Spinal cord (tissue), 10 donors: ENCODE measurements at places on chromosomes 1 and 21. TPM values are rescaled to one million over a fixed set of nuclear protein-coding genes. Genes with fewer than 3 reads are reported as not detected.

GRCh38 chr1:9946315-9946714 lies 3.0 kb downstream of the NMNAT1 start:
- peaks cover 17% of the 10 kb centered on the region for H3K4me1 ChIP-seq
- no peak overlapping the region for H3K27ac ChIP-seq
- H3K27me3 ChIP-seq = no peaks in the 10 kb centered on the region
- no peak for DNase-seq
- H3K4me3 ChIP-seq = no peak overlapping the region

DNA sequence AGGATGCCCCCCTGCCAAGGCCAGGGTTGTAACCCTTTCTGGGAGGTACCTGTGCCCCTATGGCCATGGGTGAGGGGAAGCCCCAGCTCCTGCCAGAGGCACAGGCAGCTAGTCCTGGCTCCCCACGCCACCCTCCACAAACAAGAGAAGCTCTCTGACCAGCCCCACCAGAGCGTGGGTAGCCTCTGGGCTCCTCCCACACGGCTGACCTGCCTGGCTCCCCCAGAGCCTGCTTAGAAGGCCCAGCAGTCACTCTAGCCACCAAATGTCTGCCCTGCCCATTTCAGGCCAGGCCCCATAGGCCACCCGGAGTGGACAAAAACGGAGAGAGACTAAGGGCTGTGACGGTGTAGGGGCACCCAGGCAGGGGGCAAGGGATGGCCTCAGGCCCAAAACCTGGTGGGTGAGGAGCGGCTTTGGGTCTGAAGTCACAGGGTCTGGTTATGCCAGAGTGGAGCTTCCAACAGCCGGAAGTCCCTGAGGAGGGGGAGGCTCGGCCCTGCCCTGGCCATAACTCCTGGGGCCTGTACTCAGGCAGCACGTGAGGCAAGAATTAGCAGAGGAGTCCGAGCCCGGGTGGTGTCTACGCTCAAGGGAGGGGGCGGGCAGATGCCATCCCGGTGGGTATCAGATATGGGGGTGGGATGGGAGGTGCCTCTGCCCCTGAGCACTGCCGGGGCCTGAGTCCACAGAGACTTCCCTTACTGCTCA lies 155.4 kb downstream of the CASZ1 start:
- peaks cover 38% of the 10 kb centered on the region for H3K4me1 ChIP-seq
- H3K27ac ChIP-seq = no peak overlapping the region
- H3K36me3 ChIP-seq = peaks cover 54% of the 10 kb centered on the region
- no peak overlapping the region for H3K4me3 ChIP-seq

The LENEP gene
- total RNA-seq = not detected

DNA sequence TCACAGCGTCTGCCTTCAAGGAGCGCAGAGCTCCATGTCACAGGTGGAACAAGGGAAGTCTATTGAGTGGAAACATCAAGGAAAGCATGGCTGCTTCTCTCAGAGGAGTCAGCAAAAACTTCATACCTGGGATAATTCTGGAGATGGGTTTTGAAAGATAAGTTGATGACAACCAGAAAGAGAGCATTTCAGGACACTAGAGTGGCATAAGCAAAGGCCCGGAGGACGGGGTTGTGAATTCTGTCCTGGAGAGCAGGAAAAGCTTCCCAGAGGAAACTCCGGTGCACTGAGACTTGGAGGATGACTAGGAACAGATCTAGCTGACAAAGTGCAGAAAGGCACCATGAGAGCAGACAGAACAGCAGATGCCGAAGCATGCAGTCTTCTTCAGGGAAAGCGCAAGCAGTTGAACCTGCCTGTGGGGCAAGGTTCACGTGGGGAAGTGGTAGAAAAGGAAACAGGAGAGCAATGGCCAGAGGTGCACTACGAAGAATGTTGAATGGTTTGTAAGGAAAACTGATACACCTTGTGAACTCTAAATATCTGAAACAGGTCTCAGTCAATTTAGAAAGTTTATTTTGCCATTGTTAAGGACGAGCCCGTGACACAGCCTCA lies 222.9 kb downstream of the PLPP3 start:
- no peak for DNase-seq
- no peak overlapping the region for H3K27ac ChIP-seq
- H3K27me3 ChIP-seq = no peaks in the 10 kb centered on the region
- H3K36me3 ChIP-seq = no peaks in the 10 kb centered on the region
- no peaks in the 10 kb centered on the region for H3K4me1 ChIP-seq
- no peak overlapping the region for H3K4me3 ChIP-seq

DNA sequence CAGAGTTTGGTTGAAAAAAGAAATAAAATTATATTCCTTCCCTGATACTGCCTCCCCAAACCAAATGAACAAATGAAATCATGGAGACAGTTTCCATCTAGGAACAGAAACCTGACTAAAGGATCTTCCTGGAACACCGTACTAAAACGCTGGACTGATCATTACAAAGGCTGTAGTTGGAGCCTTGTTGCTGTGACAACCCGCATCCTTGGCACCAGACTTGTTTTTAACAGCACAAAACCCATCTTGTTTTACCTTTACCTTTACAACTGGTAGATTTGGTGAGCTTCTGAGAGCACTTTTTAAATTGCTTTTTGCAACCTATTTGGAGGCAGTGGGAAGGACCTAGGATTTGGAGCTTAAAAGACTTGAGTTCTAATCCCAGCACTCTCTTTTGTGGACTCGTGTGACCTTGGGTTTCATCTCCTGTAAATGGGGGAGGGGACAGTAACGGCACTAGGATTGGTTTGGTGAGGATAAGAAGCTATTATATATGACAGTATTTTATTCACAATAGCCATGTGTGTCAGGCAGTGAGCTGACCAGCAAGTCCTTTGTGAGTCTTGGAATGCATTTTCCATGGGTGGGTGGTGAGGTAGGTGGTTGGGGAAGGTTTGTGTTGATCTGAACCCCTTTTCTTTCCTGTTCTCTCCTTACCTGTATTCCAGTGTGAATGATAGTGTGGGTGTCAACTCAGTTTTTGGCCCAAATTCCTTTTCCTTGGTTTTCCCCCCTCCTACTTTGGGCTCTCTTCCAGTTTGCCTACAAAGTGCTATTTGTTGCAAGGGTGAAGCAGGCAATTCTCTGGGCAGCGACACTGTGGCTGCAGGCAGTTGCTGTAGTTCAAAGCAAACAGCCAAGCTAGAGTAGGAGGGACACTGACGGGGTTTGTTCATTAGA lies 12.6 kb downstream of the LRRC8D start:
- DNase-seq = peak; percentile 66
- H3K27me3 ChIP-seq = no peaks in the 10 kb centered on the region
- peaks cover 25% of the 10 kb centered on the region for H3K4me1 ChIP-seq
- peak overlapping the region; percentile 90 for H3K27ac ChIP-seq
- H3K36me3 ChIP-seq = no peaks in the 10 kb centered on the region
